ENCODE measurements at places on chromosomes 2 and 18.

DNA sequence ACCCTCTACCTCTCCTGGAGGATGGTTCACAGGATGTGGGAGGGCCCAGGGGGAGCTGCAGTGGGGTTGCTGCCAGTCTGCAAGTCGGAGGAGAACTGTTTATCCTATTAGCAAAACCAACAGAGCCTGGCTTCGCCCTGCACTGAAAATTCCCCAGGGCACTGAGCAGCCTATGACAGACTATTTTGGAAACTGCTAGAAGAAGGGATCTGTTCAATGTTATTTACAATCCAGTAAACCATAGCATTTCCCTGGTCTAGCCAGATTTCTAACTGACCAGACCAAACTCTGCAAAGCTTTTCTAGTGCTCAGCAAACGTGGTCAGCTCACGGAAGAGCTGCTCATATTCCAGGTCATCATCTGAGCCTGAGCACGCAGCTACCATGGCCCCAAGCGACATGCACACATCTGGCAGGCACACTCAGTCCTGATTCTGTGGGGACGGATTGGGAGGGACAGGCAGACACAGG lies 64.8 kb upstream of the PID1 start:
- DNase-seq = no peak

GRCh38 chr18:60191926-60192325 lies 180.6 kb downstream of the MC4R start:
- DNase-seq = no peak

DNA sequence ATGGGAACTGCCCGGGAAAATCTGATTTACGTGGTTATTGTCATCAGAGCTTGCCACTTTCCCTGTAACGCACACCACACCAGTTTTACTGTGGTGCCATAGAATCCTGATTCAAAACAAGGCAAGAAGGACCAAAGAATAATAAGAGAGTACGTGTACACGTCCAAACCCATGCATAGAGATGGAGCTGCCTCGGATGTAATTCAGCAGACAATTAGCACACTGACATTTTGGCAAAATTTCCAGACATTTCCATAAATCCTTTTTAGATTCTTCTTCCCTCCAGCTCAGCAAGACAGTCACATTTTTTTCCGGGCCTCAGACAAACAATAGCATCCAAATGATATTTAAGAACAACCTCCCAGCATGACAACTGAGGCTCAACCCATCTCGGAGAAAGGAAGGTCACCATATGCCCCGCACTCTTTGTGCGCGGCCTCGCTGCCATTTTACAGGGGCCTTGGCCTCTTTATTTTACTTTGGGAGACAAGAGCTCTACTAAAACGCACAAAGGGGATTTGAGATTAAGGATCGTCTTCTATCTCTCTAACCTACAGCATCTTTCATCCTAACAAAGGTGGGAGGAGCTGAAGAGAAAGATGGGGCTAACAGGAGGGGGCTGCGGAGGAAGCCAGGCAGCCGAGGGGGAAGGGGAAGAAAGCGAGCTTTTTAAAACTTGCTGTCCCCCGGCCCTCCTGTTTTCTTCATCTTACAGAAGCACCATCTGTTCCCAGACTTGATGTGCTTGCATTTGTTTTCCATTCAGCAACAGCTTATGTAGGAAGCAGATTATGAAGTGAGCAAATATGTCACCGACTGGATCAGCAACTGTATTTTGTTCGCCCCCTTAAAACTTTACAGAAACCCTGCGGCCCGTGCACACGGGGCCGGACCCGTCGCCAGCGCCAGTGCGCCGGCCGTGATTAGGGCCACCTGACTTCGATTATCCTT lies 61.0 kb downstream of the CDCA7 start:
- DNase-seq = no peak

DNA sequence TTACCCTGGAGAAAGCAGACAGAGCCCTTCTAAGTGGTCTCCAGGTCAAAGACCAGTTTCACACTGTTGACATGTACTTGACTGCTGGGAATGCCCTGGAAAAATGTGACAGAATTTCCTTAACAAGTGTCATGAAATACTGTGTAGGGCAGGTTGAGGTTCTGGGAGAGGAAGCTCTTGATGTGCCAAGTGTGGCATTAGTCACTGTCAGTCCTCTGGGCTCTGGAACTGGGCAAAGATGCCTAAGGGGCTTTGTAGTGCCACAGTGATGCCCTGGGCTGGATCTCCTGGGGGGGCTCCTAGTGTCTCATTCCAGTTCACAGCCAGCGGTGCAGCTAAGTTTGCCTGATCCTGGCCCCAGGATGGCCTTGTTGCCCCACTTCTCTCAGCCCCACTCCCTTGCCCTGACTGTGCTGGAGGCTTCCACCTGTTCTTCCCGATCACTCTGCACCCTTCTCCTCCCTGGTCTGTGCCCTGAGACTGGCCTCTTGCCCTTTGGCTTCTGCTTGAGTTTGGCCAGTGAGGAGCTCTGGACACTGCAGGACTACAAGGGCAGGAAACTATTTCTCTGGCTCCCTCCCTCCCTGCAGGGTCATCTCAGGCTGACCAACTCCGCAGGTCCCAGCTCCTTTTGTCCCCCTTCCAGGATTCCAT lies 27.0 kb upstream of the FAM124B start:
- DNase-seq = no peak

- no peak for DNase-seq
These were observed 615.2 kb downstream of the CNTNAP5 start for GRCh38 chr2:124640221-124640750.

GRCh38 chr2:18639756-18640453 lies 50.5 kb upstream of the NT5C1B start:
- DNase-seq = no peak

GRCh38 chr18:6644836-6645627 lies 84.5 kb upstream of the ARHGAP28 start:
- no peak for DNase-seq
